NCI-H748 treated with DMSO at 0.1 percent for 48 hours (cell line): ENCODE measurements at places on chromosomes 1 and 21.
A peak's percentile ranks its signal among the peaks of the same experiment; 100 is the strongest.

- no peak for DNase-seq
Observed at GRCh38 chr1:83839566-83840173, 159.3 kb downstream of the TTLL7 start.

DNA sequence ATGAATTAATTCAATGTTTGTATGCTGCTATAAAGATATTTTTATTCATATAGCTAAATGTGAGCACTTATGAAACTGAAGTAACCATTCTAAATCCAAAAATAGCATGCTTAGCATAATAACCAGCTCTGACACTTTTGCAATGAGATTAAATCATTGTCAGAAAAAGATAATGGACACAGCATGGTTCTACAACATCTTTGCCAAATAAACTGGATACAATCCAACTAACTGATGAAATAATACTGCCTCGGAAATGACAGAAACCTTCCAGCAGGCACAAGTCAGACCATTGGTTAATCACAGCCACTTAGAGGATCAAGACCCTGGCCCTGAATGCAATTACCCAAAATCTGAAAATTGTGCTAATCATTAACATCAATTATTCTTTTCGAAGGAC is 592.7 kb upstream of the ADGRL4 start:
- DNase-seq, result no peak

- peak; percentile 59 for DNase-seq
Observed at GRCh38 chr1:165073185-165074007, 283.1 kb downstream of the LMX1A start.

DNA sequence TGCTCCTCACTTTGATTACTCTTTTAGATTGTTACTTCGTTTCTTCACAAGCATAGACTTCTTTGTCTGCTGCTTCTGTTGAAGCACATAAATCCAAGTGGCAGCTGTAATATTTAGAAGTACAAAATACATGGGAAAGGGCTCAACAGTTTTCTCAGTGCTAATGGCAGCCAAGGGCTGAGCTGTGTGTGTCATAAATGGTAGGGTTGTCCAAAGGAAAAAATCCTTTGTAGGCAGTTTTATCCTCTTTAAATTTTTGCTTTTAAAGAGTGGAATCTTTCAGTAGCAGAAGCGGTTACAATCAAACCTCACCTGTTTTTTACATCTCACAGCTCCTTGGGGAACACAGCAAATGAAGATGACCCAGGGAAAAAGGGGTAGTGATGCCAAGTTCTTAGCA is 650.8 kb downstream of the PLPP3 start:
- DNase-seq, result no peak

DNA sequence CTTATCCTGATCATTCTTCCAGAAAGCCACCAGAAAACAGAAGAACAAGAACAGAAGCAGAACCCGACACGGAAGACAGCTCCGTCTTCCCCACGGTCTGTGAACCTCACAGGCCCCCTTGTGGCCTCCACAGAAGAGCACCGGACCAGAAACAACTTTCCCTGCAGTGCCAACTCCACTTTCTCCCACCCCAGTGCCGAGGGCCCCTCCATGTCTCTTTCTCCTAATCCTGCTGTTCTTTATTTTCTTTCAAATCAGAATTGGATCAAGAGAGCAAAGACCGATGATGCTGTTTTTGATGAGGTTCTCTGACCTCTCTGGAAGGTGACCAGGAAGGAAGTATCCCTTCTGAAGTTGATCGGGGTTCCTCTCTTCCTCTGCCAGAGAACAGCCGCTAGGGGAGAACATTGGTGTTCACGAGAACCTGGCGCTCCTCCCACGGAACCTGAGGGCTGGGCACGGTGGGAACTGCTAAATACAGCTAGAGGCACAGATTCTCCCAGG is 58.9 kb upstream of the CTTNBP2NL start:
- DNase-seq, result peak; percentile 27
